ENCODE measurements at places on chromosomes 7 and 10. TPM values are rescaled to one million over a fixed set of nuclear protein-coding genes. Genes with fewer than 3 reads are reported as not detected.

GRCh38 chr10:26336979-26337378 is 101.2 kb upstream of the APBB1IP start:
- no peak overlapping the region for H3K4me3 ChIP-seq
- peaks cover 4% of the 10 kb centered on the region for H3K4me1 ChIP-seq
- DNase-seq: no peak
- no peak overlapping the region for H3K27ac ChIP-seq
- no peaks in the 10 kb centered on the region for H3K36me3 ChIP-seq

FBXO24 gene
- total RNA-seq: 1.4 TPM

DNA sequence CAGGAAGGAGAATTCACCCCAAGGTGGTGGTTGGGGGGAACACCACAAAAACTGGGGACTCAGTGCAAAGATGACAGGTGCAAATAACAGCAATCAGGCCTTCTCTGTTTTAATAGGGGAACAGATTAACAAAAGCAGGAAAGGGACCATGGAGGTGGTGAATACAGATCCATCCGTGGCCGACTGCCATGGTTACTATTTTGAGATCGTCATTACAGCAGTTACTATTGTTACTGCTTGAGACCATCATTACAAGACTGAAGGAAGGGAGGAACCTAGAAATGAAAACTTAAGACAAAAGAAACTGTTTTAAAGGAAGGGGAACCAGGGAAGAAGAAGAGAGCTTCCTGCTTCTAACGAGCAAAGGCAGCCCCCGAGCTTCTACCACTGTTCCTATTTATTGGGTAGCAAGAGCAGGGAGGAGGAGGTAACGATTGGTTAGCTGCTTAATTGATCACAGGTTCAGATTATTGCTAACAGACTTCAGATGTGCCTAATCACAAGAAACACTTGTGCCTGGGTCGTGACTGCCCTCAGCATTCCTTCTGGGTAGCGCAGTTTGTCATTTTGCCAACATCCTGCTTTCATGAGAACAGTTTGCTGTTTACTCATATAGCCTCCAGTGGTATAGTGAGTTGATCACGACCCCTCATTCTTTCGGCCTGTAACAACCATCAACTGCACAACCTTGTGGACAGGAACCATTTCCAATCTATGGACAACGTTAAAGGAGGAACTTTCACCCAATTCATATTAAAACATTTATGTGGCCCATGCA is 216.3 kb downstream of the CHCHD3 start:
- peaks cover 5% of the 10 kb centered on the region for H3K4me1 ChIP-seq
- no peak overlapping the region for H3K4me3 ChIP-seq
- H3K27me3 ChIP-seq: no peaks in the 10 kb centered on the region
- H3K36me3 ChIP-seq: no peaks in the 10 kb centered on the region
- peak overlapping the region; percentile 32 for H3K27ac ChIP-seq

DNA sequence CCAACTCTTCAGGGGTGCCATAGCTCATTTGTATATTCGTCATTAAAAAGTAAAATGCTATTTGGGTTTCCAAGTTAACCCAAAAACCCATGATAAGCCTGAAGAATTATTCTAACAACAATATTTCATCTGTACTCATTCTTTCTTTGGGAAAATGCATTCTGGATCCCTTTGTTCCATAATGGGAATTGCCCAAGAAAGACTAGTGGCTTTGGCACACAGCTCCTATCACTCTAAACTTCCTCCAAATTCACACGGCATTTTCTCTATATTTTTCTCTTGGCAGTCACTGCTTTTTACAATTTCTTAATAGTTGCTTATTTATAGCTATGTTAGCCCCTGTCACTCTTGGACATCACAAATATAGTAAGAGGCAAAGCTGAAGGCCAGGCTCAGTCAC is 29.1 kb downstream of the CHCHD3 start:
- H3K27ac ChIP-seq: no peak overlapping the region
- DNase-seq: no peak
- no peaks in the 10 kb centered on the region for H3K27me3 ChIP-seq
- H3K4me3 ChIP-seq: no peak overlapping the region
- H3K36me3 ChIP-seq: no peaks in the 10 kb centered on the region

FUOM gene
- total RNA-seq: 21.2 TPM
